ENCODE measurements at places on chromosomes 3 and 15. TPM values are rescaled to one million over a fixed set of nuclear protein-coding genes. Genes with fewer than 3 reads are reported as not detected.

DNA sequence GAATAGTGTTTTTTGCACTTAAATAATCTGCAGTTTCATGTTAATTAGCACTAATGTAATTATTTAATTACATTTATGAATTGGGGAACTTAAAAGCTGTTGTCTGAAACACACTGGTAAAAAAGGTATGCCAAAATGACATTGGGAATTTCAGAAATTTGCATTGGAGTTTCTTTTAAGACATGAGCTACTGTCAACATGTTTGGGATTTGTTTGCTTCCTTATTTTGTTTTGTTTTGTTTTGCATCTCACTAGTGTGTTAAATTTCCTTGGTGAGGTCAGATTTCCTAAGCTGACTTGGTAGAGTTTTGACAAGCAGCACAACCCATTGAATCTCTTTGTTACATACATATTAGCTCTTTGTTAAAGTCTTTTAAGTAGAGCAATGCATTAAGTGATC, 119.4 kb downstream of the IQCH start:
- H3K27me3 ChIP-seq: peaks cover 5% of the 10 kb centered on the region
- no peaks in the 10 kb centered on the region for H3K4me1 ChIP-seq
- no peaks in the 10 kb centered on the region for H3K36me3 ChIP-seq
- no peak for DNase-seq

DLL4 gene
- total RNA-seq: 0.18 TPM

- no peak overlapping the region for H3K4me3 ChIP-seq
- H3K4me1 ChIP-seq: no peaks in the 10 kb centered on the region
- no peaks in the 10 kb centered on the region for H3K36me3 ChIP-seq
- H3K27ac ChIP-seq: no peak overlapping the region
These were observed 9.6 kb upstream of the SLCO2A1 start for GRCh38 chr3:134039161-134039862.

DNA sequence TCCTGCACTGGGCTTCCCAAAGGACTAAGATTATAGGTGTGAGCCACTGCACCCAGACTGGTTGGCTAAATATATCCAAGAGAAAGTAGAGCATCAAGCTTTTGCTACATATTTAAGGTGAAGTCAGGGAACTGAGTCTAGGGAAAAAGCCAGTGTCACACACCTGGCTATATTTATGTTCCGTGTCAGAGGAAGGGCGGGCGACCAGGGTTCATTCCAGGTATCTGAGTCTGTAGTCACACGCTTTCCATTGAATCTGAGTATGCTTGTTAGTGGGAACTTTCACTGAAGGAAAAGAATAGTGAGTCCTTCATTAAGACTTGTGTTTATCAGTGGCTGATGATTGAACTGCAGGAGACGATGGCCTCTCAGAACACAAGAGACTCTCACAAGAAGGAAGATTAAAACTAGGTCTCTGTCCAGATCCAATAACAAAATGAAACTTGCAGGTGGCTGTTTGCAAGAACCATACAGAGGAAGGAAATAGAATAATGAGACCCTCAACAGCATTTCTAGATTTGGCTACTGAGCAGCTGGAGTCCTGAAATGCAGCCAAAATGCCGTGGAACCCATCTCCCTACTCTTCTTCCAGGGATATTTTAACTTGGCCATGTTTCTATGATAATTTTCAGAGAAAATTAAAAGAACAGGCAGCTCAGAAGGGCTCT, 276.3 kb downstream of the THSD4 start:
- no peak overlapping the region for H3K27ac ChIP-seq
- H3K27me3 ChIP-seq: peaks cover 16% of the 10 kb centered on the region
- H3K4me1 ChIP-seq: peaks cover 4% of the 10 kb centered on the region
- no peak for DNase-seq

CDCP1 gene
- 3.7 TPM for total RNA-seq

GRCh38 chr3:114746502-114746901, 400.6 kb downstream of the ZBTB20 start:
- no peak for DNase-seq
- H3K4me3 ChIP-seq: peak overlapping the region; percentile 45
- no peaks in the 10 kb centered on the region for H3K27me3 ChIP-seq
- H3K36me3 ChIP-seq: no peaks in the 10 kb centered on the region

MNS1 gene
- total RNA-seq: 0.74 TPM
